Stimulated activated memory B cell treated with anti-CD40 and anti-IgM and Interleukin-4, amounts not matched to agents 10 μg/mL and 1 μg/mL and 100 μg/mL, for 72 hours (primary cell): ENCODE measurements at places on chromosomes 16 and 17.
A peak's percentile ranks its signal among the peaks of the same experiment; 100 is the strongest.

GRCh38 chr17:40937384-40937819 is at the start of gene KRT23:
Gene KRT23 (minus strand): TSS chr17:40937646. CDS start chr17:40936603, 1,043 bp downstream.
- no peak for ATAC-seq

- no peak for ATAC-seq
Measured at GRCh38 chr17:82124101-82124500, 26.1 kb upstream of the FASN start.

GRCh38 chr16:81647527-81647926 is 131.6 kb upstream of the PLCG2 start:
- ATAC-seq = no peak

GRCh38 chr16:578232-578869 is 8.6 kb downstream of the PIGQ start:
- ATAC-seq = no peak

DNA sequence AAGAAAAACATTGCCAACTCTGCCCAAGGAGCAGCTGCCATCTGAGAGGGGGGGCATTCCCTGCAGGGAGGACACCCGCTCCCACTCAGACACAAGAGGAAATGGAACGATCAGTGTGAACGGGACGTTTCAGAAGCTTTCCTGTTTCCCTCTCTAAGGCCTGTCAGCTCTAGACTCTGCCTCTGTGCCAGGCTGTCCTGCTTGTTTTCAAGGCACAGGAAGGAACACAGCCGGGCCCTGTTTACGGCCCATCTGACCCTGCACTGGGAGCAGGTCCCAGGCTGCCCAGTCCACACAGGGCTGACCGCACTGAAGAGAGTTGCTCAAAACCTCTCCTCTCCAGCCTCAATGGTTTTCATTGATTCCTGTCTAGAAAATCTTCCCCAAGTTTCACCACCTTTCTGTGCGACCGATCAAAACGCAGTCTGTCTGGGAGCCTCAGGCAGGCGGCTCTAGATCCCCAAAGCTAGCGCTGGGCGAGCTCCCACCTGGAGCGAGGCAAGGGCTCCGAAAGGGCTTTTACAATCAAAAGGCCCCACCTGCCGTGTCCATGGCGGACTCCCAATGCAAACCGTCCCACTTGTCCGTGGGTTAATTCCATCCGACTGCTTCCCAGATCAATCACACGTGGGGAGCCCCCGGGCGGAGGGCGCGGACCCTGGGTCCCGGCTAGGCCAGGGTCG is 1.5 kb downstream of the PIEZO1 start:
- ATAC-seq = no peak

DNA sequence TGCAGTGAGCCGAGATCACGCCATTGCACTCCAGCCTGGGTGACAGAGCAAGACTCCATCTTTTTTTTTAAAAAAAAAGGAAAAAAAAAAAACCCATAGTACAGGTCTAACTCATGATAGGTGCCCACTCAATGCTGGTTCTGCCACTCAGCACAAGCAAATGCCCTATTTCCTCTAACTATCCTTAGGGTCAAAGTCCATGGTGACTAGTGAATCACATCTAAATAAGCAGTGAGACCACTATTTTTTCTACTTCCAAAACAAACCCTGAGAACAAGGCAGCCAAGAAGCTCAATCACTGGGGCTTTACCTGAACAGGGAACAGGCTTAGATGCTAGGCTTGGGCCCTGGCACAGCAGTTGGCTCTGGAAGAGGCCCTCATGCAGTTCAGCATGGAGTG is 3.4 kb downstream of the BLTP2 start:
- ATAC-seq = no peak

- ATAC-seq = no peak
Measured at GRCh38 chr16:89334050-89334449, 116.5 kb downstream of the ZNF778 start.

GRCh38 chr17:16925461-16926060 is 46.4 kb downstream of the TNFRSF13B start:
- ATAC-seq = no peak

DNA sequence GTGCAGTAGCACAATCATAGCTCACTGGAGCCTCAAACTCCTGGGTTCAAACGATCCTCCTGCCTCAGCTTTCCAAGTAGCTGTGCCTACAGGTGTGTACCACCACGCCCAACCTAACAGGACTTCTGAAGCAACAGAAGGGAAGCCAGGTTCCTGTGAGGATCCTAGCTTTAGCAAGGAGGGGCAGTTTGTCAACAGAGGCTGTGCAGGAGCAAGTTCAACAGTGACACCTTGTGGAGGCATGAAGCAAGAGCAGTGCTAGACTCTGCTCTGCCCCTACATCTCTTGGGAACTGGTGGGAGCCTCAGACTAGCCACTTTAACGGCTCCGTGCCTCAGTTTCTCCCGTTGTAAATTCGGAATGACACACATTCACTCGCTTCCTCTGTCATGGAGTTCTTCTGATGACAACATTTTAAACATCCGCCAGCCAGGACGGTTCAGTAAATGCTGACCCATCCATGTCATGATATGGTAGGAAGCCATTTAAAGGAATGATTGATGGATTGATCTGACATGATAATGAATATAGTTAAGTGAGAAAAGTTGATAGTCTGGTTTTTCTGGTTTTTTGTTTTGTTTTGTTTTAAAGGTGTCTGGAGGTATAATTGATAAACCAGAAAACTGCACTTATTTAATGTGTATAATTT is 218.7 kb downstream of the MRTFB start:
- no peak for ATAC-seq

DNA sequence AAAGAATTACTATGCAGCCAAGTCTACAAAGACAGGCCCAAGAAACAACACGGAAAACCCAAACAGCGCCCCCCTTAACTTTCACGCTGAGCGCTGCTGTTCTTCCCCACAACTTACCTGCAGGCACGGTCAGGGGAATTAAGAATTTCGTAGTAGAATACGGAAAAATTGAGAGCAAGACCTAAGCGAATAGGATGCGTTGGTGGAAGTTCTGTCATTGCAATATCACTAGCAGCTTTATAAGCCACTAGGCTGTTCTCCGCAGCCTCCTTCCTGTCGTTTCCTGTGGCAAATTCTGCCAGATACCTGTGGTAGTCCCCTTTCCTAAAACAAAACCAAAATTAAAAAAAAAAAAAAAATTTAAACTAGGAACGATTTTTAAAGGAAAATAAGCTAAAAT is 39.0 kb downstream of the YWHAE start:
- ATAC-seq = no peak

DNA sequence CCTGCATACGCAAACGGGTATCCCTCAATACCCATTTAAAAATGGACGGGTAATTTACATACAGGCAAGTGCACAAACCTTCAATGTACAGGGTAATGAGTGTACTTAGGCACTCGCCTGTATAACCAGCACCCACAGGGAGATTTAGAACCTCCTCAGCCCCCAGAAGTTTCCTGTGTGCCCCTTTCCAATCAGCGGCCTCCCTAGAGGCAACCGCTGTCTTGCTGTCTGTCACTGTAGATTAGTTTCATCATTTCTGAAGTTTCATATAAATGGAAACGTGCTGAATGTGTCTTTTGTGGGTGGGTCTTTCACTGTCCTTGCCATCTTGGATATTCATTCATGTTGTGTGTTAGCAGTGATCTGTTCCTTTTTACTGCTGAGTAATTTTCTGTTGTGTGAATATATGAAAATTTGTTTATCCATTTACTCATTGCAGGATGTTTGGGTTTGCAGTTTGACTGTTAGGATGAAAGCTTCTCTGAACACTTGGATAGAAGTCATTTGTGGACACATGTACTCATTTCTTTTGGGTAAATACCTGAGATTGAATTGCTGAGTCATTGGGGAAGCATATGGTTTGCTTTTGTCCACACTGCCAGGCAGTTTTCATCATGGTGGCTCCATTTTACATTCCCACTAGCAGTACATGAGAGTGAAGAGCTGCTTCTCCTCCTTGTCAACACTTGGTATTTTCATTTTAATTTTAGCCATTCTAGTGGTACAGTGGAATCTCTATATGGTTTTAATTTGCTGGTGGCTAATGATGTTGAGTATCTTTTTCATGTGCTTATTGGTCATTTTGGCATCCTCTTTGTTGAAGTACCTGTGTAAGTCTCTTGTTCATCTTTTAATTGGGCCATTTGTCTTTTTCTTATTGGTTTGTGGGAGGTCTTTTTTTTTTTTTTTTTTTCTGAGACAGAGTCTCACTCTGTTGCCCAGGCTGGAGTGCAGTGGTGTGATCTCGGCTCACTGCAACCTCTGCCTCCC is 2.1 kb upstream of the ADCY7 start:
- peak; percentile 6 for ATAC-seq

DNA sequence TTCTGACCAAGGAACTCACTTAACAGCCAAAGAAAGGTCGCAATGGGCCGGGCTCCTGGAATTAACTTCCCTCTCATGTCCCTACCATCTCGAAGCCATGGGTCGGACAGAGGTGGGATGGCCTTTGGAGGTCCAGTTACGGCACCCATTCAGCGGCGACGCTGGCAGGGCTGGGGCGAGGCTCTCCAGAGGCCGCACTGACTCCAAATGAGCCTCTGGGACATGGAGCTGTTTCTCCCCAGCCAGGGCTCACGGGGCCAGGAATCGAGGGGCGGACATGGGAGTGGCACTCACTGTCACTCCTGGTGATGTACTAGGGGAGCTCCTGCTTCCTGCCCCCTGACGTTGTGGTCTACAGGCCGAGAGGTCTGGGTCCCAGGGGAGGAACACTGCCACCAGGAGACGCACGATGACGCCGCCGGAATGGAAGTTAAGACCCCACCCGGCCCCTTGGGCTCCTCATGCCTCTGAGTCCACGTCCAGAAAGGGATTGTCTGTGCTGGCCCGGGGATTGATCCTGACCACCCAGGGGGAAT is 60.7 kb upstream of the METRNL start:
- ATAC-seq = no peak

DNA sequence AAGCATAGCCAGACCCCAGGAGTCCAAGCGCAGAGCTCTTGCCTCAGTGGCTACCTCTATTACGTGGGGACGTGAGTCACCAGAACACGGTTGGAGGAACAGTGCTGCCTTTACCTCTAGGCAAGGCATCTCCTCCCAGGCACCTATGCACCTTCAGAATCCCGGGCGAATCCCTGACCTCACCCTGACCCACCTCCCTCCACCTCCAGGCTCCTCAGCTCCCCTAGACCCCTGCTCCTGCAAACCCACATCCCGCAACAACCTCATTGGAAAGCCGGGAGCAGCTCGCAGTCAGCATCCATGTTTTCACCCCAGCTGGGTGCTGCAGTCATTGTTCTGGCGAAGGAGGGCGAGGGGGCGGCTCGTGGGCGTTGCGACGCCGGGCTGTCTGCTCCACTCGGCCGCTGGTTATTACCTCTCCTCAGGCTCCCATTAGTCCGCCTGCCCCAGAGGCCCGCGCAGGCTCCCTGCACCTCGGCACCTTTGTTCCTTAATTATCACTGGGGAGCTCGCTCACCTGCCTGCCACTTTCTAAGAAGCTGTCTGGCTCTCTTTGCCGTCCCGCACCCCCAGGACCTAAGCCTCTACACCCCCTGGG is 24.6 kb upstream of the DLX4 start:
- no peak for ATAC-seq

GRCh38 chr16:72112906-72113615 is 19.4 kb downstream of the DHX38 start:
- ATAC-seq = no peak

- ATAC-seq = no peak
Measured at GRCh38 chr17:29243792-29244191, 2.9 kb upstream of the CRYBA1 start.

- peak; percentile 42 for ATAC-seq
Measured at GRCh38 chr17:81994593-81995462, 17.4 kb downstream of the ASPSCR1 start.

- ATAC-seq = no peak
Measured at GRCh38 chr17:63434951-63435571, 11.0 kb downstream of the CYB561 start.

GRCh38 chr16:52076801-52077201 is 470.1 kb downstream of the TOX3 start:
- ATAC-seq = no peak

- peak; percentile 63 for ATAC-seq
Measured at GRCh38 chr17:16325964-16326363, 27.3 kb downstream of the CENPV start.

DNA sequence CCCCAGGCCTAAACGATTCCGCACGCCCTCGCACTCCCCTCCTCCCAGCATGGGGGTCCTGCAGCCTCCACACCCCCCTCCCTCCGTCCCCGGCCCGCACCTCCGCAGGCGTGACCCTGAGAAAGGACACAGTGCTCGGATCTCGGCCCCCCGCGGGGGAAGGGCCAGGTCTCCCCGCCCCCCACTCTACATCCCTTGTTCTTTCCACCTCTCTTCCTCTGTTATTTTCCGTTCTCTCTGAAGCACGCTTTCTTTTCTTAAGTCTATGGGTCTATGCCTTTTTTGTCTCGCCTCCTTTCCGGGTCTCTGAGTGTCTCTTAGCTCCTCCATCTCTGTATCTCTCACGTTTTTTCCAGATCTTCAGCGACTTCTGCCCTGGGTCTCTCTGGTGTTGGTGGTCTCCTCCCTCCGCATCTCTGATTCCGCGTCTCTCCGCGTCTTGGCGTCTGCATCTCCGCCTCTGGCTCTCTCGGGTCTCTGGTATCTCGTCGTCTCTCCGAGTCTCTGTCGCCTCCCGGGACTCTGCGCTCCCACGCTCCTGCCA is 2.1 kb upstream of the HES7 start:
- no peak for ATAC-seq

DNA sequence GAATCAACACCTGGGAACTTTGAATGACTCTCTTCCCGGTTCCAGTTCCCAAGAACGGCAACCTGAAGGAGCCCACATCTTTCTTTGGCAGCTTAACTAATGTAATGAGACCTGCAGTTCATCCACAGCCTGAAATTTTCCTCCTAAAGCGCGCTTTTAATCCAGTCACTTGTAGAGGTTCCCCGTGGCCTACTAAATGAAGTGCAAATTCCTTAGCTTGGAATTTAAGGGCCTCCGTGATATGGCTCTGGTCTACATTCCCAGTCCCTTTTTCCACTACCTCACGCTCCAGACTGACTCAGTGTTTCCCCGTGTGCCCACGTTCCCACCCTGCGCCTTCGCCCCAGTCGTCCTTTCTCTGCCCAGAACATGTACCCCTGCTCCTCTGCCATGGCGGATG is 27.2 kb downstream of the FZD2 start:
- no peak for ATAC-seq

DNA sequence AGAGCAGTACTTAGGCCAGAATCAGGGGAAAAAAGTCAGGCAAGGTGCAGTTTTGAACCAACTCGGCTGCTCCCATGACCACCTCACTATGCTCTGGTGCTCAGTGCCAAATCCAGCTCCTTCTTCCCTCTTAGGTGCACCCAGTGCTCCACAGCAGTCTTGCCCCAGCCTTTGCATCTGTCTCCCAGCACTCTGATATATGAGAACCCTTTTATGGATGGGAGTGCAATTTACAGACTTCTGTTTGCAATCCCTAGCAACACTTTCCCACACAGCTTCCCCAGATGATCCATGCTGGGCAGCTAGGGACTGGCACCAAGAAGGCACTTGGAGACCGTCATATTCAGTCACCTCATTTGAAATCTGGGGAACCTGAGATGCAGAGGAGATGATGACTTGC is 267.9 kb upstream of the CCL2 start:
- ATAC-seq = no peak

DNA sequence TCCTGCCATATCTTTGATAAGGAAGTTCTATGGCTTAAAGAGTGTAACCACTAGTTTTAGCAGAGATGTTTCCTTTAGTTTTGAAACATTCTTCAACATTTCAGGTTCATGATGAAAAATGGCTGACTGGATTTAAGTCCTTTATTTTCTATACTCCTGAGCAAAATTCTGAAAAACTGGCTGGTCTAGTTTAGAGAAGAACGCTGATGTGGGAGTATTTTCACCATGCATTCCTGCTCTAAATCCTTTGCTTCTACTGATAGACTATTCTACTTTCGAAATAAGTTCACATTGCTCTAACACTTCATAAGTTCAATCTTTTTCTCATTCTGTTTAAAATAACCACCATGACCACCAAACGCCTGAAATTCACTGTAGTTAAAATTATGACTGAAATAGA is 281.9 kb downstream of the FTO start:
- no peak for ATAC-seq
